Nucleus accumbens (tissue), 56 donors: ENCODE measurements at places on chromosomes 12 and 14.

DNA sequence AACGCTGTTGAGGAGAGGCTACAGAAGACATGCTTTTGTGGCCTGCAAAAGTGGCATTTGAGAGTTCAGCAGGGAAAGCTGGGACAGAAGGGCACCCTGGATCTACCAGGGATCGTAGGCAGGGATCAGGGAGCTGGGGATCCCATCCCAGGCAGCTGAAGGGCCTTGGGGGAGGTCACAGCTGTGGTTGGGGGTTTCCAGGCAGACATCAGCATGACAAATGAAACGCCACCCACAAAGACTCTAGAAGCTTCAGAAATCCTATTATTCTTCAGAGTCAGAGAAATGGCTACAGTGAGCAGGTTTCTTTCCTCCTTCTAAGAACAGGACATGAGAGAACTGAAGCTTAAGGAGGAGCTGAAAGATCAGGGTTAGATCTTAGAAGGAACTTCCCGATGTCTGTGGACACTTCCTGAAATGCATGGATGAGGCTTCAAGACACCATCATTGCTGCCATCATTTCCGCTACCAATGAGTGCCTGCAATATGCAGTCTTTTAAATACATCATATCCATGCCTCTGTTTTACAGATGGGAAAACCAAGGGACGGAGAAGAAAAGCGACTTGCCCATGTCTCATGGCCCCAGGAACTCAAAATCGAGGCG is 104.3 kb downstream of the RBM19 start:
- DNase-seq, result no peak

DNA sequence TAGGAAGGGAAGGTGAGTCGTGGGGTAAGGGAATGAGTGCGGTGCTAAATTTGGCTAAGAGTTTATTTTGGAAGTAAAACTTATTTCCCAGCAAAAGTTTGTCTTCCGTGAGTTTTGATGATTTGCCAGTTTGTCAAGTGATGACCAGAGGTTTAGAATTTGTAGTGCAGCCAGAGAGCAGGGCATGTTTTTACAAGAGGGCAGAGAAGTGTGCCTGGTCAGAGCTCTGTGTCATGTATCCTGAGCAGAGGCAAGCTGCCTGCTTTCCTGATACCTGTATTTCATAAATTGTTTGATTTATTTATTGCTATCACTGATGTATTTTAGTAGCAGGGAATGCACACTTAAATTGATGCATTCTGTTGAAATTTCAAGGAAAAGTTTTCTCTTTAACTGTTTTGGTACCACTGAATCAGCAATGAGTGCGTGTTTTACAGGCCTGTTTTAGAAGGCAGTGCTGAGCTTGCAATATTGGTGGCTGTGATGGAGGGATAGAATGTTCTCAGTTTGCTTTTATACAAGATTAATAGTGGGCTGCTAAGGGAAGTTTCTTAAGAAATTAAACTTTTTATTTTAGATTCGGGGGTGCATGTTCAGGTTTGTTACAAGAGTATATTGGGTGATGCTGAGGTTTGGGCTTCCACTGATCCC is 19.7 kb upstream of the RD3L start:
- no peak for DNase-seq

DNA sequence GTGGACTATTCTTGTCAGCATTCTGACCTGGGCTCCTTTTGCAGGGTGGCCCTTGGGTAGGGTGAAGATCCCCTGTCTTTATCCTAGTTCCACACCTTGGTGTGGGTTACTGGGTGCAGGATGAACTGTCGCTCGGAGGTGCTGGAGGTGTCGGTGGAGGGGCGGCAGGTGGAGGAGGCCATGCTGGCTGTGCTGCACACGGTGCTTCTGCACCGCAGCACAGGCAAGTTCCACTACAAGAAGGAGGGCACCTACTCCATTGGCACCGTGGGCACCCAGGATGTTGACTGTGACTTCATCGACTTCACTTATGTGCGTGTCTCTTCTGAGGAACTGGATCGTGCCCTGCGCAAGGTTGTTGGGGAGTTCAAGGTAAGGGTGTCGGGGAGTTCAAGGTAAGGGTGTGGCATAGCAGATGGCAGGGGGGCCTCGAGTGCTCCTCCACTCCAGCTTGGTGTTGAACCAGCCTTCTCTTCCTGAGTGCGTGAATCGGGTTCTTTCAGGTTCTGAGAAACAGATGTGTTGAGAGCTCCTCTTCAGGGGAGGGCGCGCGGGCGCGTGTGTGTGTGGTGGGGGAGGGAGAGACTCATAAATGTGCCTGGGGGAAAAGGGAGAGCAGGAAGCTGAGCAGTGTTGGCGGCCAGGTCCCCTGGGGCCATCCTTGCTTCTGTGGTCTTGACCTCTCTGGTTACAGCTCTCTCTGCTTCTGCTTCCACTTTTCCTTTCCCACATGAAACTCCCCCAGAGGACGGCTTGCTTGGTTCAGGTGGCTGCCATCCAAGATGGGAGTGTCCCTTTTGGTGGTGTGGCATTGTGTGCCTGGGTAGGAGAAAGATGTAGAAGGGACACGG is 4.0 kb downstream of the ATG101 start:
- DNase-seq, result no peak

GRCh38 chr14:90509403-90509802 is 112.6 kb downstream of the CALM1 start:
- no peak for DNase-seq

GRCh38 chr12:109572506-109572845 is 828 bp downstream of the MMAB start:
- no peak for DNase-seq

- DNase-seq, result no peak
These were observed 93.0 kb downstream of the PLEKHA5 start for GRCh38 chr12:19222558-19222957.

- DNase-seq, result no peak
These were observed 278.2 kb downstream of the ZFP36L1 start for GRCh38 chr14:68514608-68515194.
